ENCODE measurements at places on chromosomes 7 and 10.

DNA sequence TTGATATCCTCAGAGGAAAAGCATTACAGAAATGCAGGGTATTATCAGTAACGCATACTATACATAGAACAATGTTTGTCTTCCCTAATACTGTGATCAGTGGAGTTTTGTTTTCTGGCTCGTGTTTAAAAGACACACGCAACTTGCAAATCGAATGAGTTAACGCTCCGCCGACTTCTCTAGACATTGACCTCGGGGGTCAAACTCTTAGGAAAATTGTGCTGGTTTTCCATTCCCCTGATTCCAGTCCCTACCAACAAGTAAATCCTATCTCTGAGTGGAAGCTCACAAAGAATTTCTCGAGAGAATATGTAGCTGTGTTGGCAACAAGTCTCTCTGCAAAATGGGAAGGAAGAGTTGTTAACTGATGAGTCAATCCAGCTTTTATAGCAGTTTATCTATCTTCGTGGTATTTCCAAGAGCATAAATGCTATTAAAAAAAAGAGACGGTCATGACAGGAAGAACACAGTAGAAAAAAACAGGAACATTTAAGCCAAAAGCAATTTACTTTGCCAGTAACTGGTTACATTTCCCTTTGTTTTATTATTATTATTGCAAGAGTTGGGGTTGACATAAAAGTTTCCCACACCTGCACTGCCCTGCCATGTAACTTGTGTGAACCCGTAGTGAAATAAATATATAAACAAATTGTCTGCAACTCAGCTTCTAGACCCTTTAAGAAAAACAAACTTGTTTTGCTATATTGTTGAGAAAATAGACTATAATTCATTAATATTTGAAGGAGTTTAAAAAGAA is 144.4 kb downstream of the ARID5B start:
- no peak for DNase-seq

- DNase-seq: no peak
These were observed at the start of gene PTF1A for GRCh38 chr10:23191764-23192711. TSS of gene PTF1A (plus strand) at chr10:23192312. CDS start at chr10:23192531, 219 bp downstream.

DNA sequence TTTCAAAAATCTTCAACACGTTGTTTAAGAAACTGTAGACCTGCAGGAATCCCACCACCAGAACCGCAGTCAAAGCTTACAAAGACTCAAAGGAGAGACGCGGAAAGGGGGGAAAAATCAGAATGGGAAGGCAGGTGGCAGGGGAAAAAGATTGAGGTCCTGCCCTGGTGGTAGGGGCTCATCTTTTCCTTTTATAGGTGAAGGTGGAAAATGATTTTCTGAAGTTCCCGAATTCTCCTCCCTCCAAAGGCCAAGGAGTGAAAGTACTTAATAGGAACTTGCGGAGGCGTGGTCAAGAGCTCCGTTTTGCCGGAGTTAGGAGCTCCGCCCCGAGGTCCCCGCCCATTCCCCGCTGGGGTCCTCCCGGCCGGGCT is 724 bp downstream of the BBIP1 start:
- no peak for DNase-seq

DNA sequence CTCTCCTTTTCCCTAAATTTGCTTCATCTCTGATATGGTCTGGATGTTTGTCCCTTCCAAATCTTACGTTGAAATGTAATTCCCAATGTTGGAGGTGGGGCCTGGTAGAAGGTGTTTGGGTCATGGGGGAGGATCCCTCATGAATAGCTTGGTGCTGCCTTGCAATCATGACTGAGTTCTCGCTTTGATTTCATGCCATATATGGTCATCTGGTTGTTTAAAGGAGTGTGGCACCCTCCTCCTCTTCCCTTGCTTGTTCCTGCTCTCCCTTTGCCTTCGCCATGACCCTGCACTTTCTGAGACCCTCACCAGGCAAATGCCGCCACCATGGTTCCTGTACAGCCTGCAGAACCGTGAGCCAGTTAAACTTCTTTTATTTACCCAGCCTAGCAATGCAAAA is 14.5 kb downstream of the NOBOX start:
- no peak for DNase-seq

DNA sequence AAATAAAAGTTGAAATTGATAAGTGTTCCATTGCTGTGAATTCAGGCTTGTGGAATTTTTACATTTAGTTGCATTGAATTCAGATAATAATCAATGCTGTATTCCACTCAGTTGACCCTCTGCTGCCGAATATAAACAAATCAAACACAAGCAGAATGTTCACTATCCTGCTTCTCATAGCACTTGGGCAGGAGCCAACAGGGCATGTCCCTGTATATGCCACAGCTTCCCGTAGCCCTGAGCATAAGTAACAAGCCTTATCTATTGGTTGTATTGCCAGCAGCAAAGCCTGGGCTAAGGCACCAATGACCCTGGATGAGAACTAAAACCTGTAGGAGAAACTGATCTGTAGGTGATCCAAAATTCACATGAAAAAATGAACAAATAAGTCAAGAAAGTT is 145.9 kb downstream of the ARHGAP12 start:
- no peak for DNase-seq

DNA sequence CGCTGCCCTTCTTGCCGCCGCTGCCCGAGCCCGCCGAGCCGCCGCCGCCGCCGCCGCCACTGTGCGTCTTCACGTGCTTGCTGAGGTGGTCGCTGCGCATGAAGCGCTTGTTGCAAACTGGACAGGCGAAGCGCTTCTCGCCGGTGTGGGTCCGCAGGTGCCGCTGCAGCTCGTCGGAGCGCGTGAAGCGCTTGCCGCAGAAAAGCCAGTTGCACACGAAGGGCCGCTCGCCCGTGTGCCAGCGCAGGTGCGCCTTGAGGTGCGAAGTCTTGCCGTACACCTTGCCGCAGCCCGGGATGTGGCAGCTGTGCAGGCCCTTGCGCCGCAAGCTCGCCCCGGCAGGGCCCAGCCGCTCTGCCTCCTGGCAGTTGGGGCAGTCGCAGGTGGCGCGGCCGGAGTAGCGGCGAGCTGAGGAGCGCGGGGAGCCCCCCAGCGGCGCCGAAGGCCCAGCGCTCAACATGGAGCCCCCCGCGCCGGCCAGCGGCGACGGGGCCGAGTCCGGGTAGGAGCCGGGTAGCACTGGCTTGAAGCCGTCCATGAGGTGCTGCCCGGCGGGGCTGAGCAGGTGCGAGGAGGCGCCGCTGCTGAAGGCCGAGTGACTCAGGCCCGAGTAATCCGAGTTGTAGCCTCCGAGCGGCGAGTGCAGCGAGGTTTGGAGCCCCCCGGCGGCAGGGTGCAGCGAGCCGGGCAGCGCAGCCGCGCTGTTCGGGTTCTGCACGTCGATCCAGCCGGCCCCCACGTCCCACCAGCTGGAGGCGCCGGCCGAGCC is 2.1 kb downstream of the SP8 start:
- no peak for DNase-seq

DNA sequence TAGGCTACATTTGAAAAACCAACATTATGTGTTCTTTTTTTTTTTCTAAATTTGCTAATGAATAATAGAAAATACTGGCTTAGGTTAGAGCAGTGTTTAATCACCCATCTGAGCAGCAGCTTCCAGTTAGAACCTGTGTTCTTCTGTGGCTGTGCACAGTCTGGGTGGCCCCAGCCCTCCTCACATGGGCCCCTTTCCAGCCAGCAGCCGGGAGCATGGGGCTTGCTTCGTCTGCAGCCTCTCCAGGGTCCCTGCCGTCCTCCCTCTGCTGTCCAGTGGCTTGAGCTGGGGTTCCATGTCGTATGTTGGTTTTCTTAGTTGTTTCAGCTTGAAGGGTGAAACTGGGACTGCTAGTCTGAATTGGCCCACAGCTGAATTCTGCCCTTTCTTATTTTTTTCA is 37.3 kb downstream of the BNIP3 start:
- no peak for DNase-seq

GRCh38 chr10:62585211-62585775 is 211.1 kb downstream of the ZNF365 start:
- no peak for DNase-seq

GRCh38 chr7:22601003-22601402 is 101.0 kb upstream of the STEAP1B start:
- no peak for DNase-seq

GRCh38 chr10:28970231-28970630 is 292.9 kb downstream of the BAMBI start:
- DNase-seq: no peak

DNA sequence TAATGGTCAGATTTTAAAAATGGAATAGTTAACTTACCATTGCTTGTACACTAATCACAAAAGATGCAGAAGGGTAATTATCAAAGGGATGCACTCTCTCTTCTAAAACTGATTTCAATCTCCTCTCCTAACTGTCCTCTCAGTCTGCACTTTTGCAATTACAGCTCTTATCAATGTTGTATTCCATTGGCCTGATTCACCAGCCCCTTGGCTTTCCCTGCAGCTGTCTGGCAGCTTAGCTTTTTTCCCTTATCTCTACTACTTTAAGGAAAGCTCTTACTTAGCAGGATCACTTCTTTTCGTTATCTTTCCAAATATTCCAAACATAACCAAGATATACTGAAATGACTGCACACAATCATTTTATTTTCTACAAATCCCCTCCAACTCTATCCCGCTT is 448.8 kb downstream of the GRM8 start:
- DNase-seq: no peak

- DNase-seq: no peak
These were observed 918 bp downstream of the DBNL start for GRCh38 chr7:44045226-44046014.

- DNase-seq: no peak
These were observed 4.9 kb downstream of the DKK1 start for GRCh38 chr10:52318822-52319464.

GRCh38 chr7:89772276-89772675 is 382.0 kb upstream of the STEAP1 start:
- no peak for DNase-seq

GRCh38 chr7:158541346-158542010 is 46.1 kb downstream of the PTPRN2 start:
- no peak for DNase-seq

- peak; percentile 55 for DNase-seq
These were observed at the start of gene JAZF1 for GRCh38 chr7:28180364-28181147. TSS of gene JAZF1 (minus strand) at chr7:28180795.

DNA sequence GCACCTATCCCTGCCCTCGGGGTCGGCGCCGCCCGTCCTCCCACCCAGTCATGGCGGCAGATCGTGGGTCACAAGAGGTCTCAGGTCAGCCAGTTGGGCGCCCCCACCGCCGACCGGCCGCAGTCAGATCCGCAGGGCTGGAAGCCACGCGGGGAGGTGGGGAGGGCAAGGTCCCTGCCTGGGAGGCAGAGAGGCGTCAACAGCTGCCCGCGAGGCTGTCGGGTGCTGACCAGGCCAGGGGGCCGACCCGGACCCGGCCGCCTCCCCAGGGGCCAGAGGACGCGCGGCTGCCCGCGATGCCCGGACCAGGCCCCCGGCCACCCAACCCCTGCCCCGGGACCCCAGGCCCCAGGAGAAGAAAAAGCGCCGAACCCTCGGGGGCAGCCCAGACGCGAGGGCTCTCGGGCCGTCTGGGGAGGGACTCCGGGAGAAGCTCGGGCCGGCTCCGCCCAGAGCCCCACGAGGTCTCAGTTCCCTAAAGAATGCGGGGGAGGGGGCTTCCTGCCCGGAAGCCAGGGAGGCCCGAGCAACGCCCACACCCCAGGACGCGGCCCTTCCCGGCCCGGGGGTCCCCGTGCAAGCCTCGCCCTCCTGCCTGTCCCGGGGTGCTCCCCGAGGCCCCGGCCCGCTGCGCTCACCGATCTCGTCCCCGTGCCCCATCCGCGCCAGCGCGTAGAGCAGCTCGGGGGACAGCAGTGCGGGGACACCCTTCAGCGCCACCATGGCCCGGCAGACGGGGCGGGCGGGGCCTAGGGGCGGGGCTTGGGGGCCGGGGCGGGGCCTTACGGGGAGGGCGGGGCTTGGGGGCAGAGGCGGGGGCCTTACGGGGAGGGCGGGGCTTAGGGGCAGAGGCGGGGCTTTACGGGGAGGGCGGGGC is at the start of gene FUOM:
Gene FUOM (minus strand): TSS at position 735 of the 877 bp plus-strand sequence. CDS start 12 bp downstream, at position 723.
- no peak for DNase-seq

DNA sequence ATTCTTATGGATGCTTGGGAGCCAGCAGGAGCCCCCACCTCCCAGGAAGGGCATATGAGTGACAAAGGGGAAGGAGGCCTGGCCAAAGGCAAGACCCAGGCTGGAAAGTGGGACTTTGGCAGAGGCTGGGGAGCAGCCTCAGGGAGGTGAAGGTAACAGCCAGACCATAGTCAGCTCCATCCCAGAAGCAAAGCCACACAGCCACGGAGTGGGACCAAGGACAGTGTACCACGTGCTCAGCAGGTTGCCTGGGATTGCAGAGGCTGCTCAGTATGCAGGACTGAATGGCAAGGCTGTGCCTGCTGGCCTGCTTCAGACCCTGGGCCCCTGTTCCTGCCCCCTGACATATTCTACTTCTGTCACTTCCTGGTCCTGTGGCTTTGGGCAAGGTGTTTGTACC is 17.6 kb upstream of the GPR26 start:
- DNase-seq: no peak

DNA sequence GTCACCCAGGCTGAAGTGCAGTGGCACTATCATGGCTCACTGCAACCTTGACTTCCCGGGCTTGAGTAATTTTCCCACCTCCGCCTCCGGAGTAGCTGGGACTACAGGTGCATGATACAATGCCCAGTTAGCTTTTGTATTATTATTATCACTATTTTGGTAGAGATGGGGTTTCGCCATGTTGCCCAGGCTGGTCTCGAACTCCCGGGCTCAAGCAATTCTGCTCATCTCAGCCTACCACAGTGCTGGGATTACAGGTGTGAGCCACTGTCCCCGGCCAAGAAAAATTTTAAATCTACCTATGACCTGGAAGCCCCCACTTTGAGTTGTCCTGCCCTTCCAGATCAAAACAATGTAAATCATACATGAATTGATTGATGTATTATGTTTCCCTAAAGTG is 38.8 kb downstream of the CCDC6 start:
- no peak for DNase-seq

DNA sequence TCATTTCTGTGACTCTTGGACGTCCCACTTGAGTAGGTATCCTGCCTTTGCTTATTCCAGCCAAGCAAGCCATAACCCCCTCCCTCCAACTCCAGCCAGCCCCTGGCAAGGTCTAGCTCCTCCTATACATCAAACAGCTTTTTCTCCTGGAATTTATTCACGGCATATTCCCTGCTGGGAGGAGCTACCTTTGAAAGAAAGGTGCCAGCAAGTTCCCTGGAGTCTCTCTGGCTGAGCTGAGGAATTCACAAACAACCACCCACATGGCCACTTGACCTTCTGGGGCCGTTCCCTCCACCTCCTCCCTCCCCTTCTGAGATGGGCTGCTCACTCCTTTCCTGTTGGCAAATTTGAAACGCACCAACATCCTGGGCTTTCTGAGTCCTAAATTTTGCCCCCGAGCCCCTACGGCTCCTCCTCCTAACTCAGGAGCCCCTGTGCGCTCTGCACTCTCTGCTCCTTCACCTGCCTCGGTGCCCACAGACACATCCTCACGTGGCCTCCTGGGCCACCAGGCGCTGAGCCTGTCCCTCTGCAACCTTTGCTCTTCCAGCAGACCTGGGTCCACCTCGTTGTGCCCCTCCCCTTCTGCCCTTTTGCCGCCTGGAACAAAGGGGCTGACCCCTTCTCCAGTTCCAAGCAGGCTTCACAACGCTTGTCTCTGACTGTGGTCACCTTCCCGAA is 48.0 kb downstream of the HSPA12A start:
- DNase-seq: no peak

GRCh38 chr10:97207756-97208346 is 22.1 kb upstream of the SLIT1 start:
- DNase-seq: no peak

GRCh38 chr10:116925056-116925455 is 75.8 kb downstream of the ENO4 start:
- DNase-seq: no peak

GRCh38 chr7:115435178-115435577 is 513.3 kb downstream of the MDFIC start:
- no peak for DNase-seq

All from nucleus accumbens (tissue), 56 donors.